ENCODE measurements at places on chromosomes 2 and 18.

- no peak for DNase-seq
Measured at GRCh38 chr2:153072077-153072476, 353.7 kb downstream of the ARL6IP6 start.

DNA sequence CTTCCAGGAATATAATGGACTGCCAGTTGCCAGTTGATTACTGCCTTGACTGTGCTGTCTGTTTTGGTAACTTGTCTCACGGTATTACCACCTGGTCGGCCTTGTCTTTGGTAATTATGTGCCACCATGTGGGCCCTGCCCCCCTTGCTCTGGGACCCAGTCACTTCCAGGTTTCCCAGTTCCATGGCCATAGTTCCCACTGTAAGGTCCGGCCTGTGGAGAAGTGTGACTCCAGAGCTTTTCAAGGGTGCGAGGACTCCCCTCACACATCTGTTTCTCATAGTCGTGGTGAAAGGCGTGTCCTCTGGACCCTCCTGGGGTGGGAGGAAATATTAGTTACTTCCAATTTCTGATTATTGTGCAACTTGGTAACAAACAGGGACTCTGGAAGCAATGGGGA lies 150.5 kb downstream of the SEPTIN10 start:
- DNase-seq = no peak

GRCh38 chr2:151481744-151482143 lies 72.0 kb downstream of the RIF1 start:
- no peak for DNase-seq

DNA sequence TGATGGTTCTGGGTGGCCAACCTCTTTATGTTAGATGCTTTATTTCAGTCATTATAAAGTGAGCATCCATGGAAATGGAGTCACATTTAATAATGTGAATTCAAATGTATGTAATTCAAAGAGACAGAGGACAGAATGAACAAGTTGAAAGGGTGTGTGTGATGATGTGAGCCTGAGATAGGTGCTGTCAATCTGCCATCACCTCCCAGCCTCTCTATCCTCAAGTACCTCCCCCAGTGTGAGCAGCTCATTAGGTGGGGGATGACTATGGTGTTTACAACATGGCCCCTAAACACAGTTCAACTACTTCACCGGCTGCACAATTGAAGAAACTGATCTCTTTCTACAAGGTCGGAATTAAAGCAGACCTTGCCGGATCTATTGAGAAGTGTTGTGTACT lies 74.7 kb upstream of the IGFBP5 start:
- DNase-seq = no peak

- peak; percentile 53 for DNase-seq
Measured at GRCh38 chr2:208373460-208374089, 33.0 kb upstream of the PTH2R start.
